ENCODE measurements at places on chromosomes 11 and 22.

DNA sequence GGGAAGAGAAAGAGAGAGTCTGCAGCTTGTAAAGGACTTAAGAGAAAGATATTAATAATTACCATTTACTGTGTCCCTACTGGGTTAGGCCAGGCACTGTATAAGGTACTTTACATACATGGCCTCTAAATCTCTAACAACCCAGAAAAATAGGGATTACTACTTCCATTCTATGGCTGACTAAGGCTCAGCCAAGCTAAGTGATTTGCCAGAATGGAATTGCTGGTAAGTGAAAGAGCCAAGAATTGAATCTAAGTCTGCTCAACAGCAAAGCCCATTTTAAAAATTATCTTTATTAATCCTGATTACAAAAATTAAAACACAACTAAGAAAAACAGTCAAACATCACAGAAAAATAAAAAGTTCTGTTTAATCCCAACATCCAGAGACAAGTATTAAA, 21.4 kb downstream of the XRRA1 start:
- no peaks in the 10 kb centered on the region for H3K4me1 ChIP-seq
- no peaks in the 10 kb centered on the region for H3K27me3 ChIP-seq
- H3K4me3 ChIP-seq = no peak overlapping the region
- H3K36me3 ChIP-seq = no peaks in the 10 kb centered on the region

GRCh38 chr11:123494195-123495050, 64.4 kb downstream of the GRAMD1B start:
- no peak overlapping the region for H3K27ac ChIP-seq
- no peak overlapping the region for H3K4me3 ChIP-seq
- H3K4me1 ChIP-seq = no peaks in the 10 kb centered on the region
- H3K36me3 ChIP-seq = peaks cover 23% of the 10 kb centered on the region

GRCh38 chr11:73296501-73297230, 11.4 kb upstream of the ARHGEF17 start:
- H3K4me1 ChIP-seq = peaks cover 17% of the 10 kb centered on the region
- no peak for DNase-seq
- H3K27ac ChIP-seq = no peak overlapping the region
- no peaks in the 10 kb centered on the region for H3K27me3 ChIP-seq
- H3K36me3 ChIP-seq = no peaks in the 10 kb centered on the region
- H3K4me3 ChIP-seq = no peak overlapping the region

- H3K4me3 ChIP-seq = no peak overlapping the region
- H3K27ac ChIP-seq = no peak overlapping the region
- H3K27me3 ChIP-seq = no peaks in the 10 kb centered on the region
- no peak for DNase-seq
Measured at GRCh38 chr11:5103066-5103465, 33.7 kb downstream of the OR52E1 start.

- no peak for DNase-seq
- H3K36me3 ChIP-seq = no peaks in the 10 kb centered on the region
- H3K4me1 ChIP-seq = no peaks in the 10 kb centered on the region
- H3K27me3 ChIP-seq = no peaks in the 10 kb centered on the region
Measured at GRCh38 chr22:24796860-24797259, 9.2 kb upstream of the SGSM1 start.

GRCh38 chr11:92411431-92411830, 186.8 kb downstream of the FAT3 start:
- H3K4me3 ChIP-seq = no peak overlapping the region
- no peaks in the 10 kb centered on the region for H3K4me1 ChIP-seq

DNA sequence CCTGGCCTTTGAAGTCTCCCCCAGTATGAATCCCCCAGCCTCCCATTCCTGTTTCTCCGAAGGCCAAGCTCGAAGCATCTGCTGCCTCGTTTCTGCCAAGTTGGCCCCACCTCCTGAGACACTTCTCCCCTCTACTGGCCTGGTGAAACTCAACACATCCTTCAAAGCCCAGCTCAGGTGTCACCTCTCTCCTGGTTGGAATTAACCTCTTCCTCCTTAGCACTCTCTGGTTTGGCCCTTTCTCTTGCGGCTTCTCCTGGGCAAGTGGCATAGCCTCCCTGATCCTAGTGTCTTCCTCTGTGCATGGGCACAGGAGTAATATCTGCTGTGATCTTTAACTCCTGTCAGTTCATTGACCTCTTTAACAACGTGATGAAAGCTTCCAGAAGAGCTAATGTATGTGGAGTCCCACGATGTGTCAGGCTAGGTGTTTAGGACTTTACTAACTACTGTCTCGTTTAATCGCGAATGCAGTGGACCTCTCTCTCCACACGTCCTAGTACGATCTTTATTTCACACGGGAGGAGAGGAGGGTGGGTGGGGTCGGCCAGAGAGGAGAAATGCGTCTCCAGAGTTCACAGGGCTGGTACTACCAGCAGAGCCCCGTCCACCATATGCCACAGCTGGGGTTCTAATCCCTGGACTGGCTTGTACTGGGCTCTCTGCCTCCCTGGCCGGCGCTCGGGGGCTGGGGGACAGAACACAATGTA, 826 bp upstream of the PTPRJ start:
- H3K27me3 ChIP-seq = no peaks in the 10 kb centered on the region
- H3K36me3 ChIP-seq = no peaks in the 10 kb centered on the region
- no peak overlapping the region for H3K27ac ChIP-seq
- H3K4me3 ChIP-seq = peak overlapping the region; percentile 31
